ENCODE measurements at places on chromosomes 4 and X. TPM values are rescaled to one million over a fixed set of nuclear protein-coding genes. Genes with fewer than 3 reads are reported as not detected.

DNA sequence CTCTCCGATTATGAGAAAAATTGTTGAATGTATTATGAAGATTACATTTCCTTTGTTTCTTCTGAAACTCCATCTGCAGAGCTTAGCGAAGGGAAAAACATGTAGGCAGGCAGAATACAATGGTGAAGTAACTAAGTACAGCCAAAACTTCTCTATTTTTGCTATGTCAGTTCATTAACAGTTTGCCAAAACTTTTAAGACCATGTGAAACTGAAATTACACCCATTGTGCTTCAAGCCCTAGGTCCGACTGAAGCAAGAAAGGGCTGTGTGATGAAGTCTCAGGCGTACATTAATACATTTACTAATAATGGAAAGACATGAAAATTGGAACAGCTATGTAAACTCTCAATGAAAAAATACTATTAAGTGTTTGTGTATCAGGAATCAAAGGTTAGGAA, 398.0 kb downstream of the MAPK10 start:
- no peak for DNase-seq

DNA sequence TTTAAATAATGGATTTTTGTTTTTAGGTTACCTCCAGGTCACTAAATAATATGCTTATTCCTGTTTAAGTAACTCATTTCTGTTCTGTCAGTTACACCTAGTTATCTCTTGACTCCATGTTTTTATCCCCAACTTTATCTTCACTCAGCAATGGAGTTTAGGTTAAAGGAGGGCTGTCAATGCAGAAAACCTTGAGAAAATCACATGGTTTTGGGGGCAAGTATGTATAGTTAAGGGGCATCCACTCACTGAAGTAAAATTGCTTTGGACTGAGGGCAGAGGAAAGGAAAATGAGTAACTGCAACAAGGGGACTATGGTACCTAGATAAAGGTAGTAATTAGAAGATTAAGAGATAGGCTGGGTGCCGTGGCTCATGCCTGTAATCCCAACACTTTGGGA, 87.1 kb downstream of the UBE2K start:
- no peak for DNase-seq

GRCh38 chr4:59583845-59584568, 1616.1 kb upstream of the ADGRL3 start:
- no peak for DNase-seq

DNA sequence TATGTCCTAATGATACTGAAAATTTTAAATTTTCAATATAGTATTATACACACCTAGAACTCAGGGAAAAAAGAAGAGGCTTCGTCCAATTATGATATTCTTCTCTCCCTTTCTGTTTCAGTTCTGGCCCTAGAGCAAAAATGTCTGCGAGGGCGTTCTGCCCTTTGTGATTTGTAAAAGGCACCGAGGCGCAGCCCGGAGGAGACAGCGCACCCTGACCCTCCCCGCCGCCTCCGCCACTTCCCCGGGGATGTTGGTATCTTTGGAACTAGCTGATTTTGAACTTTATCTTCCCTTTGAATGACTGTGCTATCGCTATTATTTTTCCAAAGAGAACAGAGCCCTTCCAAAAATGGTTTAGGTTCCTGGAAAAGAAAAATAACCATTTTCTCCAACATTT, 173.2 kb upstream of the FAM9B start:
- no peak for DNase-seq

DNA sequence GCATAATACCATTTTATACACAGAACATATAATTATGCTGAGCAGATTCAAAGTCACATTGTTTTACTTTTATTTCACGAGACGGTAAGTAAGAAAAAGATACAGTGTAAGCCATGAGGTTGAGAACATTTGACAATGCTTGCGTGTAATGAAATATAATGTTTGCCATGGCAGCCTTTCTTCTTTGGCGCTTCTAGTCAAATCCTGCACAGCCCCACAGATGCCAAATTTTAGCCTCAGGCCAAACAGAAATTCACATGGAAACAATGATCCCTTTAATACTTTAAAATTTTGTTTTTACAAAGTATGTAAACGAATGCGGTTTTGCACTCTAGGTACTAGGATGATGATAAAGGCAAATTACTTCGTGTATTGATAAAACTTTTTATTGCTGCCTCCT, 502.7 kb upstream of the SMIM31 start:
- no peak for DNase-seq

DNA sequence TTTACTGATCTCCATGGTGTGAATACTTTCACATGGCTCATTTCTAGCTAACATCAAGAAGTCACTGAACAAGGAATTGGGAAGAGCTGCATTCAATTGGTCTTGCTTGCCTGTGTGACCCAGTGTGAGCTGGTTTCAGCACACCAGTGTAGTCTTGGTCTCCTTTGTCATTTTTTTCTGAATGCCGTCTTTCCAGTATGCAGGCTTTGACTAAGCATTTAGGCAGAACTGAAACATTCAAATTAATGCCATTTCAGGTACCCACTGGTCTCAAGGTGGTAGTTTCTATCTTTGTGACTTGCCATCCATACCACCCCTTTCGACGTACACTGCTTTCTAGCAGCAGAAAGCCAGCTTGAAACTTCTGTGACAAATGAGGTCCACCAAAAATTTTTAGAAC, 550.5 kb upstream of the BOD1L1 start:
- DNase-seq: no peak

DNA sequence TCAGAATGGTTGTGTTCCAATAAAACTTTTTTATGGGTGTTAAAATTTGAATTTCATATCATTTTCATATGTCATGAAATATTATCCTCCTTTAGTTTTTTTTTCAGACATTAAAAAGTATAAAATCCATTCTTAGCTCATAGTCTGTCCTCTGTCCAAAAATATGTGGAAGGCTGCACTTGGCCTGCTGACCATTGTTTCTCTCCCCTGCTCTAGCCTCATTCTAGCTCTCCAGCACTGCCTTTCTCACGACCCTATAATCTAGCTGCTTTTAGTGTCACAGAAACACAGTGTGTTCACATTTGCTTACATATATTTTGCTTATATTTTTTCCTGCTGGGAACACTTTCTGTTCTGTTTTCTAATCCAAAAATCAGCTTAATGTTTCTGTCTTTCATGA, 165.0 kb upstream of the ANK2 start:
- no peak for DNase-seq

- DNase-seq: no peak
Observed at GRCh38 chr4:103996637-103997036, 276.9 kb upstream of the TACR3 start.

- DNase-seq: no peak
Observed at GRCh38 chr4:118817178-118817930, 18.6 kb downstream of the SEC24D start.

DNA sequence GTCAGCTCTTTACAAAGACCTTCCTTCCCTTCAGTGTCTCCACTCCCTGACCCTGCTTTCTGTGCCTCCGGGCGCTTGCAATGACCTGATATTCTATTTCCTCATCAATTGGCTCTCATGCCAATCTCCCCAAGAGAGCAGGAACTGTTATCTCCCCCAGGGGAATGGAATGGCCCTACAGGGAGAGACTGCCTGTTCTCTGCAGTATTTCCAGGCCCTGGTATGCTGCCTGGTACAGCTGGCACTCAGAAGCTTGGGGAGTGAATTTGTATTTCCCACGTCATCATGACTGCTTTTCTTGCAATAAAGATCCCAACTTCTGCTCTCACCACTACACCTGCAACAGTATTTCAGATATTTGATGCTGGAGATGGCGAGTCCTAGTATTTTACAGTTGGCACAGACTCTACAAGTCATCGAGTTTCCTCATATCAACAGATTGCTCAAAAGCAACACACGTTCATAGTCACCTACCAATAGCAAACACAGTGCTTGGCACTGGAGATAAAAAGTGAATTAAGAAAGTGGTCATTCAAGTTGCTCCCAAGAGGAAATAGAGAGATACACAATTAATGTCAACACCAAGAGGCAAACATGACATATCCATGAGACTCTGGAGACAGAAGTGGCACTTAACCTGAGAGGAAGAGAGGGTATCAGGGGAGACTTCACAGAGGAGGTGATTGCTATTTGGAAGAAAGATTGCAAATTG, 90.5 kb upstream of the EGFL6 start:
- no peak for DNase-seq

DNA sequence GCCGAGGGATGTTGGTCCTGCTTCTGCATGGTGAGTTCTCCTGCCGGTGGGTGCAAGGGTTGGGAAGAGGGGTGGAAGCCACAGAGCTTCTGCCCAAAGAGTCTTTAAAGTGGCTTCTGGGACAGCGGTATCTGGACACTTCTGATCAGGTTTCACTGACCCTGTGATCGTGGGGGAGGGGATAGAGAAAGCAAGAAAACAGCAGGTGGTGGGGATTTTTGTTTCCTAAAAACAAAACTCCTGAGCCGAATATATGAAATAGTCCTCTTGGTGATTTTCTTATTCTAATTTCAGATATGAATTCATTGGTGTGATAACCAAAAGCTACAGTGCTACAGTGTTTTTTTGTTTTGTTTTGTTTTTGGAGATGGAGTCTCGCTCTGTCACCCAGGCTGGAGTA, 754 bp downstream of the NYX start:
- no peak for DNase-seq

GRCh38 chr4:37793562-37793961, 32.9 kb upstream of the PGM2 start:
- no peak for DNase-seq

- DNase-seq: no peak
Observed at GRCh38 chr4:158172261-158173258, at the start of gene GASK1B. GASK1B (minus strand) TSS chr4:158173025; CDS start chr4:158171375, 1,650 bp downstream.

DNA sequence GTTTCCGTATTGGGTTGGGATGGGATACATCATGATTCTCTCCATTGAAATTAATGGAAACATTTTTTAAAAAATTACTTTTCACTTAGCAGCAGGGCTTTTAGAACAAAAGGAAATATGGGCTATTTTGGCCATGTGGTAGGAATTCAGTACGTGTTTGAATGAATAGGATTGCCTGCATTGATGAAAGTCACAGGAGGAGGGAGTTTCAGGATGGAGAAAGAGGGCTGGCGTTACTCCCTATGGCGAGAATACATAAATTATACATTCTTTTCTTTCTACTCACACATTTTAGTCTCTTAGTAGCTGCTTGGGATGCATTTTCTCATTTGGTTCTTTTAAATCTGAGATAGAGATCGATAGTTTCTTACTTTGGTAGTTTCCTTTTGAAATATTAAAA, 100.3 kb upstream of the PDHA1 start:
- no peak for DNase-seq

- DNase-seq: no peak
Observed at GRCh38 chr4:41360214-41360920, 103.6 kb downstream of the UCHL1 start.

DNA sequence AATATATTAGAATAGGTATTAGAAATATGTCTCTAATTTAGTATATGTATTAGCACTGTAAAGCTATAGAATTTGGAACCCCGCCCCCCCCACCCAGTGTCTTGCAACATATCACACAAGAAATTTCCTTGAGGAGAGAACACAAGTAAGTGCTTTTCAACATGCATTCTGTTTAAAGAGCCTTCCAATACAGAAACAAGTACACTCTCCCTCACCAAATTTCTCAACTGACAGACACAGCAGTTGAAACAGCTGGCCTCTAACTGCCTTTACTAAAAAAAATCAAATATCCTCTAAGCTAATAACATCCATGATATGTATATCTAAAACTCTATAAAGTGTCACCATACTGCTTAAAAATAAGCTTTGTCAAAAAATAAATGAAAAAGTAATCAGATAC, 12.4 kb downstream of the CAMK2D start:
- no peak for DNase-seq

DNA sequence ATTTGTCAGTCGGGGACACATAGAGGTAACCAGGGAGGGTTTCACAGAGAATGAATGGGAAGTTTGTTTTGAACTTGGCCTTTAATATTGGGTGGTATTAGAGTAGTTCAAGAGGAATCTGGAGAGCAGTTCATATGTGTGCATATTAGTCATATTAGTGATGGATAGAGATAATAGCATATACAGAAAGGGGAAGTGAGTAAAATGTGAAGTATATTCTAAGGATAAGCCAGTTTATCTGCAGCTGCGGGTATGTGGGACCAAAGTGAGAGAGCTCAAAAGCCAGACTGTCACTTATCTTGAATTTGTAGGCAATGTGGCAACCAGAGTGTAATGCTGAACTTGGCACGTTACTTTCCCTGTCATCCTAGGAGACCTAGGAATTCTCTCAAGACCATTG, 169.9 kb downstream of the AFF2 start:
- DNase-seq: no peak

DNA sequence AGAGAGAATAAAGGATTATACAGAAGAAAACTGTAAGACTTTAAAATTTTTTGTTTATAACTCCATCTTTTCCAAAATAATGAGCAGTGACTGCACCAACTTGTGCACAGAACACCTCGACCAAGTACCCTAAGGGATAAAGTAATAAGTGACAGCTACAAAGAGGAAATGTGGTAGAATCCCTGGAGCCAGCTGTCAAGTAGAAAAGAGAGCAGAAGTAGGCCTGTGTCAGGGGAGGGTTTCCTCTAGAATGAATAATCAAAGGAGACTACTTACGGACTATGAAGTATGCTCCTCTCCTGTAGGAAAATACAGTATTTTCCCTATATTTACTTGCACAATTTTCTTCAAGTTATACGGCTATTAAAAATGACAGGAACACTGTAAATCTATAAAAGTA, 1.2 kb downstream of the EIF1AX start:
- DNase-seq: no peak

DNA sequence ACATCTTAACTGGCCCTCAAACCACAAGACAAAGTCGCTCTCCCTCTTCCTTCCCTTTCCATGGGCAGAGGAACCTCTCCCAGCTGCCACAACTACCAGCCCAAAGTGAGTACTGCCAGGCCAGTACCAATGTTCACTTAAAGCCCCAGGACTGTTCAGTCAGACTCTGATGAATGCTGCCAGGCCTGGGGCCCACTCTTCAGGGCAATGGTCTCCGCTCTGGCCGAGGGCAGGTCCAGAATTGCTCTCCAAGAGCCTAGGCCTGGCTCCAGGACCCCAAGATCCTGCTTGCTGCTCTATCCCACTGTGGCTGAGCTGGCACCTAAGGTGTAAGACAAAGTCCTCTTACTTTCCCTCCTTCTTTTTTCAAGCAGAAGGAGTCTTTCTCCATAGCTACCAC, 790.9 kb downstream of the KLHL13 start:
- no peak for DNase-seq

Gene APLN
- not detected for total RNA-seq

Gene KLHL8
- total RNA-seq: 7.0 TPM

Gene BRS3
- total RNA-seq: not detected

Gene NCAPG
- 0.61 TPM for total RNA-seq

Gene KLKB1
- total RNA-seq: 1.2 TPM

Gene LGI2
- not detected for total RNA-seq

Gene FOXP3
- 3.7 TPM for total RNA-seq

Gene PF4V1
- total RNA-seq: not detected

Gene PDZD4
- 26.8 TPM for total RNA-seq
